Nucleus accumbens (tissue), 56 donors: ENCODE measurements at places on chromosomes 2 and 18.
A peak's percentile ranks its signal among the peaks of the same experiment; 100 is the strongest.

DNA sequence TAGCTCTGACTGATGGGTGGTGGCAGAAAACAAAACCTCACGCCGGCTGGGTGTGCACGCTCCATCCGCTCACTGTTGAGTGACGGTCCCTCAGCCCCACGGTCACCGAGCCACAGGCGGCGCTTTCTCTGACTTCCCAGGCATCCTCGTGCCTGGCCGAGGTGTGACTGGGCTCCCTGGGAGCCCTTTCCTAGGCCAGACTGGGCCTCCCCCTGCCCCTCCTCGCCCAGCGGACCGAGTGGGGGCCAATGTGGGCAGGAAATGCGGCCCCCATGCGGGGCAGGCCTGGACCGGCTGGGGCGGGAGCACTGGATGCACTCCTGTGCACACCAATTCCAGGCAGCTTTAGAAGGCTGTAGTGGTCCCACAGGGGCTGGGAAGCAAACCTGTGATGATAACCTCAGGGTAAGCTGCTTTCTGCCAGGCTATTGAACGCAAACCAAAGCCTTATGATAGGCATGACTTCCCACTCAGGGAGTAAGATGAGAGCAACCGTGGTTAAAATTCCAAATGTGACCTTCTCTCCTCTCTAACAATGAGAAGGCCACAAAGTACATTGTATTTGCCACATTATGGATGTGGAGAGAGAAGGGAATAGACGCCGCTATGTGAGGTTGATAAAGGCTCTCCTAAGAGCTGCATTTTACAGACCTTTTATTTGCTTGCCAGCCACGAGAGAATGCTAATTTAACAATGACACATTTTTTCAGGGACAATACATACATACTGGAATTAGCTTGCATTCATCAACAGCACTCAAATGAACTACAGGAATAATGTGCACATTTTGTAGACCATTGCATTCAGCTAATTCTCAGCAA lies 83.9 kb upstream of the PGAP1 start:
- DNase-seq: no peak

DNA sequence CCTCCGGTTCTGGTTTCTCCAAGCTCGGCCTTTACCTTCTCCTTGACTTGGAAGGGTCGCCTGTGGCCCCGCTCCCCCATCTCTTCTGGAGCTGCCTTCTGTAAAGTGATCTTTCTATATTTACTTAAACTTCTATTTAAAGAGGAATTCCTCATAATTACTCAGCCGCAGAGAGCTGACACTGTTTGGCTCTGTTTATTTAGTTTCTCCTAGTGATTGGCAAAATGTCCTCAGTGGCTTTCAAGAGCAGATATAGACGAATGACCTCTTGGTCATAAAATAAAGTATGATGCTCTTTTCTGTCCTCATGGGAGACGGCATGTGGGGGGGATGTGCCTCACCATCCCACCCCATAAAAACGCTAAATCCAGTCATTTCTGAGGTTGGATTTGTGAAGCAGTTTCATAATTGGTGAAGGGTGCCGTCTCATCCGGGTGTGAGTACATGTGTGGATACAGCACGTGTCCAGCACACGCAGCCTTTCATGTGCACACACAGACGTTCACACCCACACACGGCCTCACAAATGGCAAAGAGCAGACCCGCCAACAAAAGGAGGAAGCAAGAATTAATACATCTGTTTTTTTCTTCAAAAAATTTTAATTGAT lies 43.4 kb upstream of the SMAD7 start:
- DNase-seq: no peak

- DNase-seq: no peak
Observed at GRCh38 chr2:82524826-82525225, 1934.3 kb downstream of the SUCLG1 start.

DNA sequence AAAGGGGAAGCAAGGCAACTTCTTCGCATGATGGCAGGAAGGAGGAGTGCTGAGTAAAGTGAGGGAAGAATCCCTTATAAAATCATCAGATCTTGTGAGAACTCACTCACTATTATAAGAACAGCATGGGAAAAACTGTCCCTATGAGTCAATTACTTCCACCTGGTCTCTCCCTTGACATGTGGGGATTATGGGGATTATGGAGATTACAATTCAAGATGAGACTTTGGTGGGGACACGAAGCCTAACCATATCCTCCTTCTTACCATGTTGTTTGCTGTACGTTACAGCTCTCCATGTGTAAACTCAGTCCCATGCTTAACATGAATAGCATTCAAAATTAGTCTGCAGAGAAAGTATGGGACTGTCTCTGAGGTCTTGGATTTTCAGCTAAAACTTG lies 1096.8 kb upstream of the ACVR2A start:
- no peak for DNase-seq

GRCh38 chr2:86124683-86125082 lies 18.6 kb downstream of the PTCD3 start:
- no peak for DNase-seq

GRCh38 chr2:188852772-188853171 lies 121.4 kb upstream of the COL3A1 start:
- DNase-seq: no peak

GRCh38 chr18:3902676-3903075 lies 452.7 kb downstream of the TGIF1 start:
- DNase-seq: no peak

GRCh38 chr2:71157124-71157793 lies 26.8 kb downstream of the MPHOSPH10 start:
- peak; percentile 8 for DNase-seq

- no peak for DNase-seq
Observed at GRCh38 chr2:239106966-239107365, 259.1 kb downstream of the TWIST2 start.

DNA sequence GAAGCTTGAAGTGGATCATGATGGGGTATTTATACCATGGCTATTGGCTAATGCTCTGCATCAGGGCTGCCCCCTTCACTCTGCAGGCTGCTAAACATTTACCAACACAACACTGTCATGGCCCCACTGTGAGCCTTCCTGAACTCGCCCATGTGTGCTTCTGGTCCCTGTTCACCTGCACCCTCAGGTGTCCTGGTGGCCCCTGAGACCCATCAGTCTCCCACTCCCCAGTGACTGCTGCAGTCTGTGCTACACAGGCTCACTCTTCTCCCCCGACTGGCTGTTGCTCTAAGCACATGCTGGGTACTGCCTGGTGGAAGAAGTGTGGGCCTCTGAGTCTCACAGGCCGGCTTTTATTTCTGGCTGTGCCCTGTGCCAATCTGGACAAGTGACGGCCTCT lies 183.0 kb upstream of the HS6ST1 start:
- no peak for DNase-seq

DNA sequence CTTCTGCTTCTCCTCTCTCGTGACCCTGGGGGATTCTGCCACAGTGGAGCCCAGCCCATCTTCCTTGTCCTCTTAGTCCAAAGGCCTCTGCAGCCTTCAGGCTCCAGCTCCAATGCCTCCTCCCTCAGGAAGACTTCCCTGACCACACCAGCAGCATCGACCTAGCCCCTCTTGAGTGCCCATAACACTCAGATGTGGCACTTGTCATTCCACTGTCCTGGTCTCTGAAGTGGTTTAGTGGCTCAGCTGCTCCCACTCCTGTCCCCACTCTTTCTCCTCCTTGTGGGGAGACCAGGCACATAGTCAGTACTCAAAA lies 97.5 kb downstream of the STPG4 start:
- no peak for DNase-seq

DNA sequence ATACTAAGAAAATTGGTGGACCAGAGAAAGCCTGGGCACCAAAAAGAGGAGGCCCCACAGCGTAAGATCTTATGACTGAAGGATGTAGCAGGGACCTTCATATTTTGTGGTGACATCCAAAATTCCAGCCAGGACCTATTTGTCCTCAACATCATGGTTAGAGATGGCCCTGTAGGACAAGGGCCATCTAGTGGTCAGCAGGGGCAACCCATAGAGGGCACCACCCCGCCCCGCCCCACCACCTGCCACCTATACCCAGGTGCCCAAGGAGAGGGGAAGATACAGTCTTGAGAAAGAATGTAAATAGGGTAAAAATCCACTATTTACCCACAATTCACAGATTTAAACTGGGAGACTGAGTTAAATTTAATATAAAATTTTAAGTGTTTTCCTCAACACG lies 59.6 kb upstream of the TMEM163 start:
- DNase-seq: no peak

GRCh38 chr18:75937306-75937705 lies 509.8 kb upstream of the SMIM21 start:
- DNase-seq: no peak

DNA sequence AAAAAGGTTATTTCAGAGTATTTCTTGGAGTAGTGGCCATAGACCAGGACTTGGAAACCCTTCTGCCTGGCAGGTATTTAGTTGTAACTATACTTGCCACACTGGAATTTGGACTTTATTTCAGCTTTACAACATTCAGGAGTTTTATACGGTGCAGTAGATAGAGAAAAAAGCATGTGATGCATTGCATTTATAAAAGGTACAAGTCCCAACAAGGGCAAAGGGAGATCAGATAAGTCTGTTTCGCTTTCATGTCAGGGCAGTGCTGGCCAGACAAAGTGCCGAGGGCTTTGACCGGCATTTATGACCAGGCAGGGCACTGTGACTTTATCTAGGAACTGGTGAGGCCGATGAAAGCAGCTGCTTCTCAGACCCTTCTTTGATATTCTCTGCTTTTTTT lies 145.4 kb downstream of the RTN4 start:
- no peak for DNase-seq

- no peak for DNase-seq
Observed at GRCh38 chr2:220891405-220891804, 680.7 kb downstream of the EPHA4 start.

- DNase-seq: no peak
Observed at GRCh38 chr2:219269362-219270054, 9.7 kb upstream of the DNAJB2 start.

- DNase-seq: no peak
Observed at GRCh38 chr2:68853035-68853434, 18.2 kb downstream of the BMP10 start.

DNA sequence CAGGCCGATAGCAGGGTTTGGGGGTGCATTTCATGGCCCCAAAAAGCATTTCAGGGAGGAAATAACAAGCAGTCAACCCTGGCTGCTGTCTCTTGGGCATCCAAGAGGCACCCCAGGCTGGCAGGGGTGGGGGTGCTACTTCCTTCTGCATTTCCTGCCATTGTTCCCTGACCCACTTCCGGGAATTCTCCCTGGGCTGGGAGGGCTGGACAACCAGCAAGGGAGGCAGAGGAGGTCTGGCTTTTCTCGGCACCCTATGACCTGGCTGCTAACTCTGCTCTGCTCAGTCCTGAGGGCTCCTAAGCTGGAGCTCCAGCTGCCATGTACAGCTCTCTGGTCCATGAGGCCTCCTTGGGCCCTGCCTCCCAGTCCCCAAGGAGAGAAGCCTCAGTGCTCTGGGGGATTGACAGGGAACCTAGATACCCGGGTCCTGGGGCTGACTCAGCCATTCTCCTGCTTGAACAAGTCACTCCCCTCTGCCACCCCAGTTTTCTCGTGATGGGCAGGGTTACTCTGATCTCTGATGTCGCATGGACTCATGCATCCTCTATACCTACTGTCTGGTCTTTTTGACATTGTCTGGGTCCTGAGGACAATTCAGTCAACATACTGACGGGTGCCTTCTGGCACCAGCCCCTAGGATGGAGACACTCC lies 47.2 kb downstream of the DYSF start:
- DNase-seq: no peak
